ENCODE measurements at places on chromosomes 5 and 9. TPM values are rescaled to one million over a fixed set of nuclear protein-coding genes. Genes with fewer than 3 reads are reported as not detected.

The KIF24 gene
- total RNA-seq, result 11.4 TPM

The STK10 gene
- total RNA-seq, result 294 TPM

The FRMPD1 gene
- total RNA-seq, result not detected

The FAM221B gene
- not detected for total RNA-seq

The AFAP1L1 gene
- total RNA-seq, result not detected

The PCDHA9 gene
- total RNA-seq, result not detected

The TMEFF1 gene
- not detected for total RNA-seq

The TMED7 gene
- 48.9 TPM for total RNA-seq

The PDE8B gene
- total RNA-seq, result not detected

The PDLIM4 gene
- total RNA-seq, result not detected

The NEUROG1 gene
- not detected for total RNA-seq

The TMC1 gene
- not detected for total RNA-seq

The SLC25A2 gene
- 0.39 TPM for total RNA-seq

The ACOT12 gene
- total RNA-seq, result not detected

The CDKN2B-AS1 gene
- total RNA-seq, result 6.4 TPM

The CTSL gene
- not detected for total RNA-seq

The FRMD3 gene
- 0.31 TPM for total RNA-seq

The IFNB1 gene
- total RNA-seq, result not detected

The CRHBP gene
- total RNA-seq, result 0.34 TPM

The COL23A1 gene
- total RNA-seq, result 0.63 TPM

The NUTM2F gene
- not detected for total RNA-seq

The GNE gene
- 16.1 TPM for total RNA-seq
